Stimulated activated CD4-positive, alpha-beta T cell treated with anti-CD3 and anti-CD28 coated beads, Interleukin-15, amount 100 ng/mL, for 1 hour (primary cell): ENCODE measurements at places on chromosomes 3 and 15.

GRCh38 chr3:9876991-9877390 is 3.1 kb downstream of the CIDEC start:
- DNase-seq: no peak

GRCh38 chr3:100779480-100779879 is 70.2 kb downstream of the TFG start:
- DNase-seq: no peak

- no peak for DNase-seq
These were observed 24.7 kb downstream of the CTDSPL start for GRCh38 chr3:37886395-37886794.

GRCh38 chr15:99717161-99718009 is 15.9 kb downstream of the LYSMD4 start:
- no peak for DNase-seq
